ENCODE measurements at places on chromosomes 2 and 18.

- DNase-seq = no peak
Measured at GRCh38 chr2:53576166-53576565, 191.4 kb upstream of the CHAC2 start.

GRCh38 chr2:212538305-212539071, at the start of gene ERBB4:
ERBB4 (minus strand) TSS chr2:212538802; CDS start chr2:212538530, 272 bp downstream.
- peak; percentile 17 for DNase-seq

DNA sequence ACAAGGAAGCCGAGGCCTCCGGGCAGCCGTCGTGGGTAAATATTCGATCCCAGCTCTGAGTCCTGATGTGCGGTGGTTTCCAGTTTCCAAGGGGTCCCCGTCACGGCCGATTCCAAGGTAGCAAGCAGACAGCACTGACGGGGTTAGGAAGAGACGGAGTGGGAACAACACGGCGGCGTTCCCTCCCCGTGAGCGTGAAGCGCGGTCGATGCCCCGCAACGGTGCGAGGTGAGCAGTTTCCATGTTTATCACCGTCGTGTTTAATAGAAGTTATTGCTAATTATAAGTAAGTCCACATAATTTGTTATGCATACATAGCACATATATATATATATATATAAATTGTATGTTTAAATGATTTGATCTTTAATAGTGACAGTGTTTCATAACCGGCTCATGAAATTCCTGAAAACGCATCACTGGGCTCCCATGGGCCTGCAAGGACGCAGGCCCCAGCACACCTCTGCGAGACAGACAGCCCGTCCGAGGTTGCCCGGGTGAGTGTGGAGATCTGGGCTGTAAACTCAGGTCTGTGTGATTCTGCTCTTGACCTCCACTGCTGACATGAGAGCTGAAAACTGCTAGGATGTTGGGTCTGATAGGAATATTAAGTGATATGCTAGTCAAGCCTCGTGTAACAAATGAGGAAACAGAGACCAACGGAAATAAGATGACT, 243.5 kb upstream of the SALL3 start:
- no peak for DNase-seq

DNA sequence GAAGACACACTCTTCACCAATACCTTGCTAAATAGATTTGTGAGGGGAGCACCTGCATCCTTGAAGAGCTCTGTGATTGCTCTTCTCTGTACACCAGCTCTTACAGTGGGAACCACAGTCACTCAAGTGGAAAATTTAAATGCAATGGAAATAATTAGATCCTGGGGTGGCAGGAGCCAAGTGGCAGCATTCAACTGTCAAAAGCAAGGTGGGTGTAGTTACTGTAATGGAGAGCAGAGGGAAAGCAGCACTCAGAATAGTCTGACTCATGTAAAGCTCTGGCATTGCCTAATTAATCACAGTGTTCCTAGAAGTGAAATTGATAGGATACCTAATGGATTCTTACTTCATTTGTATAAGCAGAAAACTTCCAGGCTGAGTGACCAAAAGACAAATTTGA, 245.8 kb downstream of the KCNE4 start:
- no peak for DNase-seq

GRCh38 chr18:10841203-10841602, 308.2 kb downstream of the PIEZO2 start:
- no peak for DNase-seq

DNA sequence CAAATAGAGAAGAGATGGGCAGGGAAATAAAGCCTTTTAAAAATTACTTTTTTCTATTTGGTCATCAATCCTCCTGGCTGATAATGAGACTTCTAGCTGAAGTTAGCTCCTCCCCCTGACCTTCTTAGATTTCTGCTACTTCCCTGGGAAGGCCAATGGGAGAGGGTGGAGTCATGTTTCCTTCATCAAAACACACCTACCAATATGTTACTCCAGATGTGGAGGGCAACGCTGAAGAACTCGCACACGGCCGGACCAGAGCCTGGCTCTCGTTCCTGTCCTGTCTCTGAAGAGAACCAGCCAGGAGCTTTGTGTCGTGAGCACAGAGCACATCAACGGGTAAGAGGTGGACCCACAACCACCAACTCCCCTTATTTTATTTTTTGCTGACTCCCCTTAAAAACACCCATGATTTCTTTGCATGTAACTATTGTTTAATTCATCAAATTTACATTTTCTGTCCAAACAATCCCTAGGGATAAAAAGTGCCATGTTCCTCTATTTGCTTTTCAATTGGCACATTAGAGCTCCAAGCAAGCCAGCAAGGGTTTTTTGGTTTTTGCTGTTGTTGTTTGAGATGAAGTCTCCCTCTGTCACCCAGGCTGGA, 94.9 kb downstream of the ADD2 start:
- no peak for DNase-seq

DNA sequence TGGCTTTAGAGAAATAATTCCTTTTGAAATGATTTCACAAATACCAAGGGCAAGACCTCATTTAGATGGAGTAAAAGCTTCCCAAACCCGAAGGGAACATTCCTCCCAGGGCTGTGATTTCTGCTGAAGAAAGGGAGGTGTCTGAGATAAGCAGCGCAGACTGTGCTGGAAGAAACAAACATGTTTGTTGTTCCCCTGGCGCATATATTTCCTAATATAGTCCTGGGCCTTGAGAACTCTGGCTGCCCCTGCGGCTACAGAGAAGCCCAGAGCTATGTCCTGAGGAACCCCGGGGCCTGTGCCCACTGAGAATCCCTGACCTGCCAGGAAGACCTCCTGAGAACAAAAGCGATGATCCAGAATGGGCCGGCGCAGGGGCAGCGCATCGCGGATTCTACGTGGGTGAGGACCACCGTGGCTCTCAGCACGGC, 372.6 kb upstream of the NT5C1B start:
- no peak for DNase-seq

- DNase-seq = no peak
Measured at GRCh38 chr2:100302585-100302892, 19.8 kb downstream of the LONRF2 start.

DNA sequence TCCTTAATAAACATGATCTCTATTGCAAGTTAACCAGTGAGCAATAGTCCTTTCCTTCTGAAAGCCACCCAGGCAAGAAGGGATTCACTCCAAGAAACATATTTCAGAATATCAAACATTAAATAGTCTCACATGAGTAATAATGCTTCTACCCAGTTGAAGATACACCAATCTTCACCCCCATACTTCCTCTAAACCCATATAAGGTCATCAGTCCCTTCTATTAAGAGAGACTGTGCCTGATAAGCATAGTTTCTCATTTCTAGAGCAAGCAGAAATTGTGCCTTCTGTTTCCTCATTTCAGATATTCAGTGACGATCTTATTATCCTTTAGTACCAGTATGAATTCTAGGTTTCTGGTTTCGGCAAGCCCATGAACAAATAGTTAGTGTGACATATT, 64.6 kb downstream of the DSEL start:
- DNase-seq = no peak

GRCh38 chr2:109720380-109721106, 73.6 kb upstream of the RGPD5 start:
- DNase-seq = no peak

DNA sequence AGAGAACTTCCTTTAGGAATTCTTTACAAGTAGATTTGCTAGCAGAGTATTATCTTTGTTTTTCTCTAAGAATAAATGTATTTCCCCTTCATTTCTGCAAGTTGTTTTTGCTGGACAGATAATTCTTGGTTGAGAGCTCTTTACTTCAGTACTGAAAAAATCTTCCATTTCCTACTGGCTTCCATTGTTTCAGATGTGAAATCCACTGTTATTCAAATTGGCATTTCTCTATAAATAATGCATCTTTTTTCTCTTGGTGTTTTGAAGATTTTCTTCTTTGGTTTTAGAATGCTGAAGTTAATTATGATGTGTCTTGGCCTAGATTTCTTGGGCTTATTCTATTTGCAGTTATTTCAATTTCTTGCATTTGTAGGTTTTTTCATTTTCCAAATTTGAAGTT, 270.0 kb upstream of the GYPC start:
- no peak for DNase-seq

- DNase-seq = peak; percentile 83
Measured at GRCh38 chr2:232521959-232522622, 1.9 kb downstream of the PRSS56 start.

- DNase-seq = no peak
Measured at GRCh38 chr2:31347319-31347718, 67.2 kb downstream of the XDH start.

GRCh38 chr2:174575124-174575776, 22.4 kb downstream of the WIPF1 start:
- no peak for DNase-seq

- no peak for DNase-seq
Measured at GRCh38 chr2:191923652-191923997, 76.7 kb upstream of the CAVIN2 start.

GRCh38 chr2:105598829-105599698, 145.6 kb upstream of the NCK2 start:
- DNase-seq = no peak

DNA sequence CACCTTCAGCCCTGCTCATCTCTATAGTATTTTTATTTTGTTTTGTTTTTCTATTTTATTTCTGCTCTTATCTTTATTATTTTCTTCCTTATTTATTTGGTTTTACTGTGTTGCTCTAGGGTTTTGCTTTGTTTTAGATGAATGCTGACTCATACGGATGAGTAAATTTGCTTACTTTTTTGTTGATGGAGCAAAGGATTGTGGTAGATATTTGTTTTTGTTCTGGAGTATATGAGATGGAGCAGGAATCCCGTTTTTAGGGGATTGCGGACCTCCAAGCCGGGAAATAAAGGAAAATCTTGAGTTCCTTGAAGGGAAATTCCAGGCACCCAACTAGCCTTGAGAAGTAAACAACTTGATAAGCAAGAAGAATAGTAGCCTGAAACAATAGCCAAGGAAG, 15.3 kb upstream of the COLEC12 start:
- no peak for DNase-seq

DNA sequence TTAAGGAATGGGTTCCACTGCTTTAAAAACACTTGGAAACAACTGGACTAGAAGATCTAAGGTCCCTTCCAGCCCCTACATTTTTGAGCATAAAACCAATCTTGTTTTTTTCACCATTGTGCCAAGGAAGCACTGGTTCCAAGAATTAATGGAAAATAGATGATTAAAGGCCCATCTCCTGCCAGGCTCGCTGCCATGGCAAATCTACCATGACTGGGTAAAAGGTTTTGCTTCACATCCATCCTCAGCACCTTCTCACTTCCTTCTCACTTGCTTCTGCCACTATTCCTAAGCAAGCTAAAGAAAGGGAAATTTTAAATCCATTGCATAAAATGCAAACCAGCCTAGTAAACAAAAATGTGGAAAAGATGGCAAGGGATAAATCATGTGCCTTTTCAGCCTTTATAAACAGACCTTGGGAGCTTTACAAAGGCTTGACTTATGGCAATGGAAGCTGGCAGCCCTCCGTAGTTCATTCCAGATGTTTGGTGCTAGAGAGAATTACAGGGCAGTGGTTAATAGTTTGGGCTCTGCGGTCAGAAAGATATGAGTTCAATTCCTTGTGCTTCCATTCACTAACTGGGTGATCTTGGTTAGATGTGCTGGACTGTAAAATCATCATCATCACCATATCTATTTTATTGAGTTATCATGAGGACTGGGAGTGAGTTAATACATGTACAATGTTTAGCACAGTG, 27.0 kb upstream of the ST3GAL5 start:
- no peak for DNase-seq

GRCh38 chr2:226312155-226312554, 487.5 kb downstream of the IRS1 start:
- DNase-seq = no peak

- no peak for DNase-seq
Measured at GRCh38 chr18:52582516-52582915, 242.5 kb downstream of the DCC start.

DNA sequence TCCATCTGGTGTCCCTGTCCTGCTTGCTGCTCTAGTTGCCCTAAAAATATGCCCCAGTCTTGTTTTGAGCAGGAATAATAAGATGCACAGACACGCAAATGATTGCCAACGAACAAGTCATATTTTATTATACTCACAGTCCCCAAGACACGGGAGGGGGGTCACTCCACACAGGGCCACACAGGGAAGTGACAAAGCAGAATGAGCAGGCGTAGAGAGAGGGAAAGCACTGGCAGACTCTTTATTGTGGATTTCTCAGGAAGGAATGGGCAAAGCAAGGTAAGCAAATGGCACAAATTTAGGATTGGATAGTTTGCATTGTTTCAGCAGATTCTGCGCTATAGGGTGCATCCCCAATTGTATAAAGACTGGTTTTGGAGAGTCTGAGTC, 20.7 kb upstream of the ZDBF2 start:
- no peak for DNase-seq

DNA sequence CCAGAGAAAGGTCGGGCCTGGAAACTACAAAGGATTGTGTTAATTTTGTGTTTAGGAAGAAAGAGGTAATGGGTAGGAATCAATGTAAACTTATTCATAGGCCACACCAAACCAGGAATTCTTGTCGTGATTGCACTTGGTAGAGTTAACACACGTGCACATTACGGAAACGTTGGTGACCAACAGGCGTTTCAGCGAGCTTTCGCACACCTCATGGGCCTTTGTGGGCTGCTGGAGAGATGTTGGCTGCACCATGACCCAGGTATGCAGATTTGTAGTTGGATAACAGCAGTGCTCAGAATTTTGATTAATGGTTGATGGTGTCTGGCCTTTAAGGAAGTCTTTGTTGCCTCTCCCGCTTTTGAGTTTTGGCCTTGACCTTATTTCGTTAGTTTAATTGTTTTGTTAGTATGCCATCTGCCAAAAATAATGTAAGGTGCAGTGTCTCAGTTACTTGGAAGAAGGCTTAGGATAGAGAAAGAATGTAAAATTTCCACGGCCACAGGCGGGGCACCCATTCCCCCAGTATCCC, 1.9 kb downstream of the ZNF236 start:
- DNase-seq = no peak

- no peak for DNase-seq
Measured at GRCh38 chr18:37481072-37481471, 84.5 kb downstream of the CELF4 start.

GRCh38 chr2:148501545-148501944, 143.0 kb upstream of the EPC2 start:
- no peak for DNase-seq

DNA sequence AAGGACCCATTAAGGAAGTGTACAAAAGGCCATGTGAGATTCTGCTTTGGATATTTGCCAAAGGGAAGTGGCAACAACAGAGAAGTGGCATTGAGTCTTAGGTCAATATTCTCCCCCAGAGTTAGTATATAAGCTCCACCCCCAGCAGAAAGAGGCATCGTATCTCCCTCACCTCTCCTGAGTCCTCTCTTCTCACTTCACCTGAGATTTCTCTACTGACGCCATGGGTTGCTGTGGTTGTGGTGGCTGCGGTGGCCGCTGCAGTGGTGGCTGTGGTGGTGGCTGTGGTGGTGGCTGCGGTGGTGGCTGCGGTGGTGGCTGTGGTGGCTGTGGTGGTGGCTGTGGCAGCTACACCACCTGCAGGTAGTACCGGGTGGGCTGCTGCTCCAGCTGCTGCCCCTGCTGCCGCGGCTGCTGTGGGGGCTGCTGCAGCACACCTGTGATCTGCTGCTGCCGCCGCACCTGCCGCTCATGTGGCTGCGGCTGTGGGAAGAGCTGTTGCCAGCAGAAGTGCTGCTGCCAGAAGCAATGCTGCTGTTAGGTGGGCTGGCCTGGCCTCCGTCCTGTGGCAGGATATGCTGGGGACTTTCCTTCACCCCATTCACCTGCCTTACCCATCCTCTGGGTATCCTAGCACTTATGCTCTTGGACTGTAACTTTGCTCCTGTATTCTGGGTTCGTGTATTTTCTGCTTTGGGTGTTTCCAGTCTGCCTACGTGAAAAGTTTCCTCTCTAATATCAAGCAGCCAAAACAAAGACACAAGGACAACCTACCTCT, 5.9 kb downstream of the SCYGR3 start:
- peak; percentile 41 for DNase-seq

Data from activated T-cell treated with anti-CD3 and anti-CD28 coated beads, Interleukin-2, amount 50 U/mL, for 48 hours (primary cell).